ENCODE measurements at places on chromosomes 16 and 17. TPM values are rescaled to one million over a fixed set of nuclear protein-coding genes. Genes with fewer than 3 reads are reported as not detected.

DNA sequence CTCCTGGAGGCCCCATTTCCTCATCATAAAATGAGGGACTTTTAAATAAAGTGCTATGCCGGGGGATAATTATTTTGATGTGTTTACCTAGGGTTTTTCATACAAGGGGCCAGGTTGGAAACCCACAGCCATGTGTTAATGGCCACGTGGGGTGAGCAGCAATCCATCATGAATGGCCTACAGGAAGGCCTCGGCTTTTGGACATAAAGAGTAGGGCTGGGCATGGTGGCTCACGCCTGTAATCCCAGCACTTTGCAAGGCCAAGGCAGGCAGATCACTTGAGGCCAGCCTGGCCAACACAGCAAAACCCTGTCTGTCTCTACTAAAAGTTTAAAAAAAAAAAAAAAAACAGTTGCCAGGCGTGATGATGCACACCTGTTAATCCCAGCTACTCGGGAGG lies 40.3 kb downstream of the MEAK7 start:
- DNase-seq, result no peak

GRCh38 chr16:88086571-88087516 lies 135.6 kb downstream of the BANP start:
- peak; percentile 28 for DNase-seq

DNA sequence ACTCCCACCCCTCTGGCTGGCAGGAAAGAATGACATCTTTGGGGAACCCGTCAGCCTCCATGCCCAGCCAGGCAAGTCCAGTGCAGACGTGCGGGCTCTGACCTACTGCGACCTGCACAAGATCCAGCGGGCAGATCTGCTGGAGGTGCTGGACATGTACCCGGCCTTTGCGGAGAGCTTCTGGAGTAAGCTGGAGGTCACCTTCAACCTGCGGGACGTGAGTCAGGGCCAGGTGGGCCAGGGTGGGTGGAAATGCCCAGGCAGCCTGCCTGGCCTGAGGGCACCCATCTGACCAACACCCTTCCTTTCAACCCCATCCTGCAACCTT lies 8.1 kb upstream of the DCAF7 start:
- DNase-seq, result no peak

TP53TG3D gene
- 0.38 TPM for total RNA-seq

- DNase-seq, result no peak
Measured at GRCh38 chr16:15726715-15727114, 76.7 kb downstream of the NDE1 start.

PRSS33 gene
- not detected for total RNA-seq

Data from heart left ventricle (tissue), 16 donors.